B cell (primary cell): ENCODE measurements at places on chromosomes 3 and 15.
A peak's percentile ranks its signal among the peaks of the same experiment; 100 is the strongest.

DNA sequence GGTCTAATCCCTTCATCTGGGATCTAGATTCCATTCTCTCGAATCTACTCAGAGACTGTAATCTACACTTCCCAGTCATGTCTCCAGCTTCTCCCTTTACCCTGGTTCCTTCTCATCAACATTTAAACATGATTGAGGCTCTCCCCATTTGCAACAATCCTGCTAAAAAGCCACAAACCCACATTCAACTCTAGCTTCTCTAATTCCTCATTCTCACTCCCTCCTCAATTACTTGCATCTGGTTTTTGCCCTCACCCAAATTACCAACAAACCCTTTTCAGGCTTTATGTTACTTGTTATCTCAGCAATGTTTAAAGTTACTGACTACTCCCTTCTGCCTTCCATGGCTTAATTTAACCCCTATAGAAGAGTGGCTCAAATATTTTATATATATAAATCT, 11.5 kb downstream of the ETFA start:
- no peak for DNase-seq

DNA sequence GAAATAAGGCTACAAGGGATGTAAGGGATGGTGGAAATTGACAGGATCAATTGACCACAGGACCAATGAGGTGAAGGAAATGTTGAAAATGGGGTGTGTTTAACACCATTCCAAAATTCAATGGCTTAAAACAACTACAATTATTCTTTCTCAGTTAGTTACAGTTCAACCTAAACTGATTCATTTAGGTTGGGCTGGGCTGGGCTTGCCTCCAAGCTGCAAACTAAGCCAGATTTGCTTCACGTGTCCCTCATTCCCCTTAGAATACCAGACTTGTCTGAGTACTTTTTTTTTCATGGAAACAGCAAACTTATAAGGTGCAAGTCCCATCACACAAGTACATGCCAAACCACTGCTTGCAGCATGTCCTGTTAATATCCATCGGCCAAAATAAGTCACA, 280.1 kb downstream of the NEK10 start:
- no peak for DNase-seq

DNA sequence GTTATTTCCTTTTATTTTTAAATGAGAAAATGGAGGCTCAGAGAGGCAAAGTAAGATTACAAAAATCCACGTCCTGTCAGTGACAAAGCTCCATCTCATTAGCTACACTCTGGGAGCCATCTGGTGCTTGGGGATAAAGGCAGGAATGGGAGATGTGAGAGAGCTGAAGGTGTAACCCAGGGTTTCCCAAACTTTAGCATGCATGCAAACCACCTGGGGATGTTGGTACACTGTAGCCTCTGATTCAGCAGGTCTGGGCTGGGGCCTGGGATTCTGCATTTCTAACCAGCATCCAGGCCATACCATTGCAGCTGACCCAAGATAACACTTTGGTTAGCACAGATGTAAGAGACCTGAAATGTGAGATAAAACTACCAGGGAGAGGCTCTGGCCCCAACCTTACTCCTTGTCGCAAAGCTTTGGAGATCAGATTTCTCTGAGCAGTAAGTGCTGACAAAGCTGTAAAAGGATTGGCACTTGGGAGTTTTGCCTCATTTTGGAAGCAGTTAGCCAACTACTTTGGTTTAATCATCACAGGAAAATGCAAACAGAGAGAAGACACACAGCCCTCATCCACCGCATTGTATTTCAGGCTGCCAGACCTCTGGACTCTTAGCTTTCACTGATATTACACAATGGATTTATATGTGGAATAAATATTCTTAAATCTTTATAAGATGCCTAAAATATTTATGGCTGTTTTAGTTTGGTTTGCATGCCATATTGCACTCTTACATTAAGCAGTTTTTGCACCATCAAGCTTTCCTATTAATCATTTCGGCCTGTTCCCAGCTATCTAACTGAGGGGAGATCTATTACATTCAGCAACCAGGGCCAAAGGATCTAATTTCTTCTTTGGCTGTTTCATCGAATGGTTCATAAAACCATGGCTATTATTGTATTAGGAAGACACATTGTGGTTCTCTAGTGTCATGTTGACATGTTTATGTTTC, 263.0 kb downstream of the EBLN2 start:
- no peak for DNase-seq

DNA sequence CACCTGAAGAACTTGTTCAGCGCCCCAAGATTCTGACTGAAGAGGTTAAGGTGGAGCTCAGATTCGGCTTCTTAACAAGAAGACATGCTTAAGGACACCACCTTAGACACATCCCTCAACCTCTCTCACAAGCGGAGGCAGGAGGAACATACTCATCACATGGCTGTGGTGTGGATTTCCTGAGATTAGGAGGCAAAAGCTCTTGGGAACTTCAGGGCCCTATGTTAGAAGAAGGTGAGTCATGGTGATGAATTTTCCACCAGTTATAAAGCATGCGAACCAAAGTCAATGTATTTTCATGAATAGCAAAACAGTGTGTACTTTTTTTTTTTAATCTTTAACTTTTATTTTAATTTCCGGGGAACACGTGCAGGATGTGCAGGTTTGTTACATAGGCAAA, 212.2 kb upstream of the SUCLG2 start:
- DNase-seq: no peak

DNA sequence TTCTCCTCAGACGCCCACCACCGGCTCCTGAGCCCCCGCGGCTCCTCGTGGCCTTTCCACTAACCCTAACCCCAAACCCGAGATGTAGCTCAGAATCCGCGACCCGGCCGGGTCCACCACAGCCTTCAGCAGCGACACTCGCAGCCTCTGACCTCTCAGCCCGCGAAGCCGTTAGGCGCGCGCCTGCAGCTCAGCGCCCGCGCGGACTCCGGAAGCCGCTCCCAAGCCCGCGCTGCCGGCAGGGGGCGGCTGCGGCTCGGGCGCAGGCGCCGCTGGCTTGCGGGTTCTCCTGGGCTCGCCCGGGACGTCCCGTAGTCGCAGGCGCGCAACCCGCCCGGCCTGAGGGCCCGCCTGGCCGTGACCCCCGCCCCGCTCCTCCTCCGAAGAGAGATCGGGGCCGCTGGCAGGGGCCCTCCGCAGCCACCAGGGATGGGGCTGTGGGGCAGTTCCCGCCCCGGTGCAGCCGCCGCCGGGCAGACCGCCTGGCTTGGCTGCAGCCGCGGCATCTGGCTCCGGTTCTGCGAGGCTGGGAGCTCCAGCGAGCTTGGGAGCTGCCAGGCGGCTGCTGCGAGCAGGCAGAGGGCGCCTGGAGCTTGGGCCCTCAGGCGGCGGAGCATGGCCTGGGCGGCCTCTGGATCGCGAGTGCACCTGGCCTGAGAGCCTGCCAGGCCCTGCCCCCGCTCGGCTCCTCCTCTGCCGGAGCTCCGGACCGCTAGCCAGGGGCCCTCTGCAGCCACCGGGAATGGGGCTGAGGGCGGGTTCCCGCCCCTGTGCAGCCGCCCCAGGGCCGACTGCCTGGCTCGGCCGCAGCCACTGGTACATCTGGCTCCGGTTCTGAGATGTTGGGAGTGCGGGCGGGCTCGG, 120.7 kb downstream of the LMLN start:
- peak; percentile 93 for DNase-seq

- DNase-seq: no peak
These were observed 8.0 kb upstream of the PXK start for GRCh38 chr3:58324391-58325390.

GRCh38 chr3:24128199-24129005, 183.3 kb downstream of the NR1D2 start:
- DNase-seq: no peak

DNA sequence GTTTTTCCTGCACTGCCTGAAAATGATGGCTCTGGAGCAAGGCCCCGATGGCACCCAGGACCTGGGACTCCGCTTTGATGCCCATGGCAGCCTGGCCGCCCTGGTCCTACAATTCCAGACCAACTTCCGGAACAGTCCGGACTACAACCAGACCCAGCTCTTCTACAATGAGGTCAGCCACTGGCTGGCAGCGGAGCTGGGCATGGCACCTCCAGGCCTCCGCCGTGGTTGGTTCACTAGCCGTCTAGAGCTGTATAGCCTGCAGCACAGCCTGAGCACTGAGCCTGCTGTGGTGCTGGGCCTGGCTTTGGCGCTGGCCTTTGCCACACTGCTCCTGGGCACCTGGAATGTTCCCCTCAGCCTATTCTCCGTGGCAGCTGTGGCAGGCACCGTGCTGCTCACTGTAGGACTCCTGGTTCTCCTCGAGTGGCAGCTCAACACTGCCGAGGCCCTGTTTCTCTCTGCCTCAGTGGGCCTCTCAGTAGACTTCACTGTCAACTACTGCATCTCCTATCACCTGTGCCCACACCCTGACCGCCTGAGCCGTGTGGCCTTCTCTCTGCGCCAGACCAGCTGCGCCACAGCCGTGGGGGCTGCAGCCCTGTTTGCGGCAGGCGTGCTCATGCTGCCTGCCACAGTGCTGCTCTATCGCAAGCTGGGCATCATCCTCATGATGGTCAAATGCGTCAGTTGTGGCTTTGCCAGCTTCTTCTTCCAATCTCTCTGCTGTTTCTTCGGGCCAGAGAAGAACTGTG, 10.9 kb downstream of the DISP2 start:
- peak; percentile 34 for DNase-seq

DNA sequence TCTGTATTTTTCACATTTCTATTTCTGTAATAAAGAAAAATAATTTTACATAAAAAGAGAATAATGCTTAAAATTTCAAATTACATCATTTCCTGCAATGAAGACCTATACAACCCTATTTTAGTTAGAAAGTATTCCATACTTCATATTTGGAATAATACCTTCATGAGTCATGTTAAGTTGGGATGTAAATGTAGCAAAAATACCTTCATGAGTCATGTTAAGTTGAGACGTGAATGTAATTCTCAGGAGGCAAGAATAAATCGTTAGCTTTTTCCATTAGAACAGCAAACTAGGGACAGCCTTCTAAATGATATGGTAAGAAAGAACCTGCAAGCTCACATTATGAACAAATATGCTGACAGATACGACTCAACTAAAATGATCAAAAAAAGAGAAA, 91.9 kb downstream of the NAALADL2 start:
- no peak for DNase-seq

DNA sequence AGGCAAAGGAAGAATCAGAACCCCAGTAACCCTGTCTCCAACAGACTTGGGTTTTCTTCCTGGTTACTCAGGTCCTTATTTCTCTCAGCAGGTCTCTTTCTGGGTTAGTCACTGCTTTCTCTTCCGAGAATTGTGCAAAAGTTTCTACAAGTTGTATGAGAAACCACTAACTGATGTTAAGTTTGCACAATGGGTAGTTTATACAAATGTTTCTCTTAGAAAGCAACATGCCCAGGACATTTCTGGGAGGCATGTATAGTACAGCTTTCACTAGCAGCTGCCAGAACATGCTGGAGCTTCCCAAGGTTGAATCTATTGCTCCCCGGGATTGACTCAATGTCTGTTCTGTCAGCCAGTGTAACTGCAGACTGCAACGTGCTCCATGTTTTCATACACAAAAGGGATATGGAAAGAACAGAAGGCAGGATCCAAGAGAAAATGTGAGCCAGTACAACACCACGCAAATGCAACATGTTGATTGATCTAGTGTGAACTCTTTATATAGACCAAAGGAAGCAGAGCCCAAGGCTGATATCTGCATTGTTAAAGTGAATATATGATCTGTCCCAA, 887.8 kb downstream of the MCTP2 start:
- no peak for DNase-seq

DNA sequence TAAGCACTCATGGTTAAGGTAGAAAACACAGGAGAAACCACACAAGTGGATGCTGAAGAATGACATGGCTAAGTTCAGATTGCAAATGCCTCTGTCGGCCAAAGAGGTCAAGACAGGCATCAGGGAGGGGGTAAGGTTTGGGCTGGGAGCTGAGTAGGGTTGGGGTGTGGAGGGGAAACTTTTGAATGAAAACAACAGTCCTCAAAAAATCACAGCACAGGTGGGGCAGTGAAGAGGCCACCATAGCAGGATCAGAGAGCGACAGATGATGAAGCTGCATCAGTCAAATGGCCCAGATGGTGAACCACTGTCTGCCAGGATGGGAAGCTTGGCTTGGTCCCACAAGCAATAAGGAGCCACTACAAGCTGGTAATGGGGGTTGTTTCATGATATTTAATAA, 74.9 kb downstream of the ADCY5 start:
- DNase-seq: no peak

GRCh38 chr3:78494851-78495250, 1272.9 kb downstream of the ROBO1 start:
- DNase-seq: no peak

DNA sequence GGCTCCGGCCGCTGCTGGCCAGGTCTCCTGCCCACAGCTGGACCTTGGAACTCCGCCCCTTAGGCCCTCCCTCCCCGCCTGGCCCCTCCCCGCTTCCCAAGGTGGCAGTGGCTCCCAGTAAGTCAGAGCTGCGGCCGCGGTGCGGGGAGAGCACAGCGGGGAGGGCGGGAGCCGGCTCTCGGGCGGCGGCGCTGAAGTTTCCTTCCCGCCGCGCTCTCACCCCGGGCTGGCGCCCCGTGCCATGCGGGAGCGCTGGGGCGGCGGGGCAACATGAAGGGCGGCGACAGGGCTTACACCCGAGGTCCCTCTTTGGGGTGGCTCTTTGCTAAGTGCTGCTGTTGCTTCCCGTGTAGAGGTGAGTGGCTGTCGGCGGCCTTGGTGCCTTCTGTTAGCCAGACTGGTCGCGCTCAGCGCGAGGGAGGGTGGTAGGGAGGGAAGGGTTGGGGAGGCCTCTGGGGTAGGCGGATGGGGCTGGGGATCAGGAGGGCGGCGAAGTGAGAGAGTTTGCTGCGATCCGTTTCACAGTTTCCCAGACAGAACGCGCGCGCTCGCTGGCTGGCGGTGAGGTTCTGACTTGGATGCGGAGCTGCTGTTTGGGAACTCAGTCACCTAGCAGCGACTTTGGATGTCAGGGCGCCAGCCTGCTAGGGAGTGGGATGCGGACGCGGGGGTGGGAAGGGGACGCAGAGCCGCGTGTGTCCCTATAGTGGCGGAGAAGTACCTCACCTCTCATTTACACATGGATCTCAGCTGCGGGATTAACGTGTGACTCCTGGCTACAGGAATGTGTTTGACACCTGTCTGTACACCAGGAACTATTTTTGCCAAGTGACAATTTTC, 145.5 kb upstream of the UMPS start:
- DNase-seq: no peak

DNA sequence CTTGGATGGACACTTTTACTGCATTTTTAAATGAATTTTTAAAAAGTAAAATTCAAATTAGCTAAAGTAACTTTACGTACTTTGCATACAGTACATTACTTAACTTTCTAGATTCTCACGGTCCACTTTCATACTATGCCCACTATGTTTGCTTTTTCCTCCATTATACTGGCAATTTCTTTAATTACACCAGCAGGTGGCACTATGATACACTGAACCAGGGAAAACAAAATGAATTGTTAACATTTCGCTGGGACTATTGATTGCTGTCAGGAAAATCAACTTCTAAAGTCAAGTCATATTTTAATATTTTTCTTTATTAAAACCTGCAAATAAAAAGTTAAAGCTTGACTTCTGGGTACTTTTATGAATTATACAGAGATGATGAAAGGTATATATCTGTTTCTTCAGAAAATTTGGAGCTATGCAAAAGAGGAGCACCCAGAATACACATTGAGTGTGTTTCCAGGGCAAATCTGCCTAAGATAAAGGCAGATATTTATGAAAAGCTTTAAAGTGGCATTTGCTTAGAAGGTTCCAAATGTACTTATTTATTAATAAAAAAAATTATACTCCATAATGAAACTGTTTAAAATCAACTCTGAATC, 21.8 kb upstream of the POU1F1 start:
- DNase-seq: peak; percentile 38

- DNase-seq: no peak
These were observed 401.7 kb upstream of the CDIN1 start for GRCh38 chr15:36177590-36178302.

GRCh38 chr3:41845826-41846225, 116.1 kb downstream of the ULK4 start:
- no peak for DNase-seq
